ENCODE measurements at places on chromosomes 11 and 22.

- no peak for DNase-seq
These were observed 221.2 kb downstream of the MN1 start for GRCh38 chr22:27580311-27580897.

GRCh38 chr11:30128269-30128932, 102.4 kb upstream of the FSHB start:
- no peak for DNase-seq

GRCh38 chr22:18075720-18076497, 1.9 kb upstream of the PEX26 start:
- DNase-seq = peak; percentile 82

- DNase-seq = peak; percentile 64
These were observed 83.2 kb upstream of the CLDN5 start for GRCh38 chr22:19607192-19608002.

- no peak for DNase-seq
These were observed 127.3 kb downstream of the TENM4 start for GRCh38 chr11:79313530-79313913.

DNA sequence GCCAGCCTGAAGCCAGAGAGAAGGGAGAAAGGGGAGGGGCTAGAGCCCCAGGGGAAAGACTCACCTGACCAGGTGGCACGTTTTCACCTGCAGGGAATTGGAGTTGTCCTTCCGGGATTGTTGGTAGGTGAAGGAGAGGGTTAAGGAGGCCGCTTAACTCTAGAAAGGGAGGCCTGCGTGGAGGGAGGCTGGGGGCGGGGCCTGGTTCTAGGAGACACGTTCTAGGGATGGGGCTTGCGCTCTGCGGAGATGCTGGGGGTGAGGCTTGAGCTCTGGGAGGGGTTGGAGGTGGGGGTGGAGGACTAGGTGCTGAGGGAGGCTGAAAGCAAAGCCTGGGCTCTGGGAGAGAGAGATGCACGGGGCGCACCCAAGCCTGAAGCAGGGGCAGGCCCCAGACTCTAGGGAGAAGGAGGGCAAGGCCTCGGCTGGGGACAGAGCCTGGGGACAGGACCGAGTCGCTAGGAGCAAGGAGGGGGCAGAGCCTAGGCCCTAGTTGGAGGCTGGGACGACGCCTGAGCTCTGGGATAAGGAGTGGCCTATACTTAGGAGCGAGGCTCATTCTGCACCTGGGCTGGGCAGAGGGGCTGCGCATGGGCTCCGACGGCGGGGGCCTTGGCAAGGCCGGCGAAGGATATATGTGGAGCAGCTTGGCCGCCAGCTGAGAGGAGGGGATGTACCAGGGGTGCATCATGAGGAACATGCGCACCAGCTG, 2.4 kb downstream of the RASGRP2 start:
- no peak for DNase-seq

DNA sequence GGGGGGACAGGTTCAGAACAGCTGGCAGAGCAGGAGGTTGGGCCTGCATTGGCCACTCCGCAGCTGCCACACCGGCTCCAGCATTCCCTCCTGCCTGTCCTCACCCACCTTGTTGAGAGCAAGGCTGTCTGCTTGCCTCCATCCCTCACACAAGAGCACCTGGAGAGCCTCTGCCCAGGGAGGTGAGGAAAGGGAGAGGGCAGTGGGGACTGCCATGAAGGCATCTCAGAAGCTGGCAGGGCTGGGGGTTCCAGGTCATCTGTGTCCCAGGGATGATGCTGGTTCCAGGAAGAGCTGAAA, 27.1 kb downstream of the RSPH14 start:
- no peak for DNase-seq

- DNase-seq = peak; percentile 61
These were observed 1.0 kb upstream of the TOB2 start for GRCh38 chr22:41447435-41448188.

DNA sequence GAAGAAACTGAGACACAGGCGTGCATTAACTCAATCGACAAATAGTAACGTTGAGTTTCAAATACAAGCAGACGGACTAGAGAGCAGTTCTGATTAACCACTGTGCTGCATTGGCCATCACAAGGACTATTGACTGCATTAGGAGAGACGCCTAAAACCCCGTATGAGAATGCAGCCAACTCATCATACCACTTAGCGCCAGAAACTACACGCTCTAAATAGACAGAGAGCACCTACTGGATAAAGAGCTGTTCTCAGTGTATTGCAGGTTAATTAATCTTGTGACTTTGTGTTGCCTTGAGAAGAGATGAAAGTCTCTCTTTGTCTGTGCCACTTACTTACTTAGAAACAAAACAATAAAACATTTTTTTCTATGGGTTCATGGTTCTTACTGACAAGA, 484.0 kb downstream of the OPCML start:
- no peak for DNase-seq

- no peak for DNase-seq
These were observed 116.0 kb upstream of the BID start for GRCh38 chr22:17890245-17890671.

- no peak for DNase-seq
These were observed 76.3 kb upstream of the SUSD2 start for GRCh38 chr22:24105013-24105360.

GRCh38 chr11:33040033-33040861, 875 bp downstream of the TCP11L1 start:
- DNase-seq = peak; percentile 65
